SW480 (cell line): ENCODE measurements at places on chromosomes 3 and 15.

- DNase-seq = no peak
Measured at GRCh38 chr3:4807381-4808280, 171.6 kb upstream of the BHLHE40 start.

GRCh38 chr3:175007306-175007705 is 148.2 kb downstream of the NAALADL2 start:
- DNase-seq = no peak

GRCh38 chr15:39931615-39932014 is 2.3 kb upstream of the EIF2AK4 start:
- no peak for DNase-seq

GRCh38 chr3:34072297-34072696 is 273.9 kb downstream of the PDCD6IP start:
- DNase-seq = no peak

DNA sequence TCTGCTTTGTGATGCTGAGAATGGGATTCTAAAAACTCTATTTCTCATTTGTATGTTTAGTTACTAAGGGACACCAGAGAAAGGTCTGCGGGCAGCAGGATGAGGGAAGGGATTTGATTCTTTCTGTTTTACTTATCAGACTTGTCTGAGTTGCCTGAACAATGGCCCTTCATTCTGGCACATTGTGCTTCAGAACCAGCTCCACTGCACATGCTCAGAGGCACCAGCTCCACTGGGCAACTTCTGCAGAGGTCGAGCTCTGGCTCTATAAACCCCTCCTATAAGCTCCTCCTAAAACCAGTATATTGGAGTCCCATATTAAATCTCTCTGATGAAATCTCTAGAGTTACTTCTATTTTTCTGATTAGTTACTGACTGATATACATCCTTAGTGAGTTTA is 453.2 kb upstream of the CDIN1 start:
- no peak for DNase-seq

DNA sequence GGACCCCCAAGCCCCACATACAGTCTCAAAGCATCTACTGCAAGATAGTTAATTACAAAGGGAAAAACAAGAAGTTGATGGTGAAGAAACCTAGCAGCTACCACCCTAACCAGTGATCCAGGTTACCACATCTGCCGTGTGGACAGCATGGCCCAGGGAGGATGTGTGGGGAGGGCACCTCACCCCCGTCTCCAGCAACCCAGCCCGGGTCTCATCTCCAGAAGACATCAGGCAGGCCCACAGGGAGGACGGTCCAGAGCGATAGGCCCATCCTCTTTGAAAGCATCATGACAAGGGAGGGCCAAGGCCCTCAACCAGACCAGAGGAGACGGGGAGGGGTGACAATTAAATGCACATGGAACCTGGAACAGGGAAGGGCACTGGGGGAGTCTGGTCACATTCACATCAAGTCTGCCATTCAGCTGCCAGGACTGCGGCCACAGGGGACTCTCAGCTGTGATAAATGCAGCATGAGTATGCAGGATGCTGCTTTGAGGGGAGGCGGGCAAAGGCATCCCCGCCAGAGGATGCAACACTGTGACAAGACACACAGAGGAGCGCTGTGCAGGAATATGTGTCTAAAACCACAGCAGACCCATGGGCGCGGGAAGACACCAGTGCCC is 18.8 kb downstream of the ZXDC start:
- DNase-seq = no peak

- no peak for DNase-seq
Measured at GRCh38 chr3:188486952-188487351, 333.0 kb downstream of the LPP start.

DNA sequence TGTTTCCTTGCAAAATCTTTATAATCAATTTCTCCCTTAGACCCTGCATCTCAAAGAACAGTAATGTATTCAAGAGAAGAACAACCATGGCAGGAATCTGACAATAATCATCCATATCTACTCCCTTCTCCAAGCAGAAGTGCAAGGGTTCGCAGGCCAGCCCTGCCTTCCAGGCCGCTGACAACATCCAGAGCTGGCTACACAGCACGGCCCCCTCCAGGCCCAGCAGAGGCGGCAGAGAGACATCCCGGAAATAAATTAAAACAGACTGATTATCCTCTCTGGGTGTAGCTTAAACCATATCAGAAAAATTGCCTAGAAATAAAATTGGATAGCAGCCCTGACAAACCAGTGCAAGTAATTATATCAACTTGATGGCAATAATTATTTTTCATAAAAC is 223.3 kb downstream of the FAM43A start:
- DNase-seq = no peak

DNA sequence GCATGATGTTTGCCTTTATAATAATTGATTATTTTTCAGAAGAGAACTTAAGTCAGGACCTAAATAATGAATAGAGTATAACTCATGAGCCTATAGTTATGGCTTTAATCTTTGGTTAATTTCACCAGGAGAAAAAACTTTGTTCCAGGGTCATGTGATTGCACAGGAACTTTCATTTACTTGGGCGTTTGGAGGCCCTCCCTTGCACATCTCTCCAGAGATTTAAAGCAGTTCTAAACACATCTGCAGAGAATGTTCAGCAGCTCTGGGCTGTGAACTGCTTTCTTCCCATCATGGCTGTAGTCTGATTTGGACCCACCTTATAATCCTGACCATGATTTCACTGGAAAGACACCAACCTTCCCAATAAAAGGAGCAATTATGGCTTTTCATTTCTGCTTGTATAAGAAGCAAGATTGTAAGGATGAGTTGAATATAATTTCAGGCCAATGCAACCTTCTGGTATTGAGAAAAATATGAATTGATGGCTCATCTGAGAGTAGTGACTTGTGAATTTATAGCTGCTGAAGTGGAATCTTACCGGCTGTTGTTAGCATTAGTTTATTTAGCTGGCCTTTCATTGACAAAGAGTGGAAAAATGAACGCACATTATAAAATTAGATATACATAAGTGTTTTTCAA is 80.9 kb upstream of the PRTG start:
- no peak for DNase-seq

GRCh38 chr3:7322957-7323669 is 462.2 kb downstream of the GRM7 start:
- DNase-seq = no peak

DNA sequence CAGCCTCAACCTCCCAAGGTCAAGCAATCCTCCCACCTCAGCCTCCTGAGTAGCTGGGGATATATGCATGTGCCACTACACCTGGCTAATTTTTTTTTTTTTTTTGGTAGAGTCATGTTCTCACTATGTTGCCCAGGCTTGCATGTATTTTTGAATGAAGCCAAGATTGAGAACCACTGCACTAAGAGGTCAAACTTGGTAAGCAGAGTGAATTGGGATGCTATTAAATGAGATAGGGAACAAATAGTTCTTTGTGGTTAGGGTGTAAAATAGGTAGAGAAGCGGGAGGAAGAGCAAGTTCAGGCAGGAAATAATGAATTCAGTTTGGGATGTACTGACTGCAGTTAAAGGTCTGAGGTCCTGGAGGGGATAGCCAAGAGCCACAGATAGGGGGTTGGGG is 39.9 kb upstream of the PIAS1 start:
- DNase-seq = no peak

GRCh38 chr3:116378077-116378476 is 67.2 kb downstream of the LSAMP start:
- DNase-seq = no peak

- DNase-seq = no peak
Measured at GRCh38 chr3:50714946-50715345, 40.2 kb downstream of the DOCK3 start.
